Gastroesophageal sphincter (tissue), 4 donors: ENCODE measurements at places on chromosomes 6 and 20. TPM values are rescaled to one million over a fixed set of nuclear protein-coding genes. Genes with fewer than 3 reads are reported as not detected.

Gene IMPG1
- not detected for total RNA-seq

DNA sequence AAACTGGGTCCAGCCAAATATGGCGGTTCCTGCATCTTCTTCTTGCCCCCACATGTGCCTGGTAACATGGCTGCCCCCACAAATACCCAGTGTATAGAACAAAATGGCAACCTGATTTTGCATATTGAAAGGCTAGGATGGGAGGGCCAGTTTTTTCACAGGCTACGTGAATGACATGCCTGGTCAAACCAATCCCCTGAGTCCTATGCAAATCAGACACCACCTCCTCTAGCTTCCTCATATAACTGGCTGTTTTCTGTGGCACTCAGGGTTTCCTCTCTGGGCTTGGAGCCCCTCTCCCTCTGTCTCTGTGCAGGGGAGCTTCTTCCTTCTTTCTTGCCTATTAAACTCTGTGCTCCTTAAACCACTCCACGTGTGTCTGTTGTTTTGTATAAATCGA is 372.1 kb downstream of the KIF16B start:
- no peaks in the 10 kb centered on the region for H3K27me3 ChIP-seq
- no peak overlapping the region for H3K27ac ChIP-seq
- no peaks in the 10 kb centered on the region for H3K4me1 ChIP-seq
- ATAC-seq, result no peak
- H3K36me3 ChIP-seq, result no peaks in the 10 kb centered on the region

GRCh38 chr6:75094614-75095200 is 111.1 kb downstream of the COL12A1 start:
- no peak overlapping the region for H3K4me3 ChIP-seq
- H3K36me3 ChIP-seq, result no peaks in the 10 kb centered on the region
- peak; percentile 73 for ATAC-seq
- H3K4me1 ChIP-seq, result peaks cover 8% of the 10 kb centered on the region

Gene BIRC7
- total RNA-seq, result not detected

DNA sequence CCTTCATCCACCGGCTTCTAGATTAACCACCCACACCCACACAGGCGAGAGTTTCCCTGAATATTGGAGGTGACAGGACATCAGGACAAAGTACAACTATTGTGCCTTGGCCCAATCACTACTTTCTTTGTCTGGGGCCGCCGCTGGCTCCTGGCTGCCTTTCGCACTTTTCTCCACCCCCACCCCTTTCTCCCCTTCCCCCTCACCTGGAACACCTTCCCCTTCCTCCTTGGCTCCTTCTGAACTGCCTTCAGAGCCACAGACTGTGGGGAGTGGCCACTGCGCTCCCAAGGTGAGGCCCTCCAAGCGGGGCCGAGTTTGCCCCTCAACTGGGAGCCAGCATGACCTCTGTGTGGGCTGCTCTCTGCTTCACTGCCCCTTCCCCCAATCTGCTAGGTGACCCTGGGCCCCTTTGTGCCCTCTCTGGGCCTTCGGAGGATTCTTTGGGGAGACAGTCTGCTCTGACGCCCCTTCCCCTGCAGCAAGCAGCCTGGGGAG is 3.0 kb upstream of the VEGFA start:
- no peak overlapping the region for H3K4me3 ChIP-seq
- H3K36me3 ChIP-seq, result no peaks in the 10 kb centered on the region
- H3K4me1 ChIP-seq, result no peaks in the 10 kb centered on the region
- ATAC-seq, result no peak
- H3K27me3 ChIP-seq, result no peaks in the 10 kb centered on the region

GRCh38 chr6:7048894-7049293 is 58.9 kb upstream of the RREB1 start:
- no peak overlapping the region for H3K4me3 ChIP-seq
- peaks cover 28% of the 10 kb centered on the region for H3K4me1 ChIP-seq
- ATAC-seq, result no peak
- no peaks in the 10 kb centered on the region for H3K27me3 ChIP-seq

GRCh38 chr6:160277144-160277543 is 18.5 kb upstream of the SLC22A2 start:
- H3K4me1 ChIP-seq, result peaks cover 6% of the 10 kb centered on the region
- no peaks in the 10 kb centered on the region for H3K36me3 ChIP-seq
- no peaks in the 10 kb centered on the region for H3K27me3 ChIP-seq
- no peak for ATAC-seq
- no peak overlapping the region for H3K4me3 ChIP-seq
- no peak overlapping the region for H3K27ac ChIP-seq

Gene DEFB114
- total RNA-seq, result not detected

DNA sequence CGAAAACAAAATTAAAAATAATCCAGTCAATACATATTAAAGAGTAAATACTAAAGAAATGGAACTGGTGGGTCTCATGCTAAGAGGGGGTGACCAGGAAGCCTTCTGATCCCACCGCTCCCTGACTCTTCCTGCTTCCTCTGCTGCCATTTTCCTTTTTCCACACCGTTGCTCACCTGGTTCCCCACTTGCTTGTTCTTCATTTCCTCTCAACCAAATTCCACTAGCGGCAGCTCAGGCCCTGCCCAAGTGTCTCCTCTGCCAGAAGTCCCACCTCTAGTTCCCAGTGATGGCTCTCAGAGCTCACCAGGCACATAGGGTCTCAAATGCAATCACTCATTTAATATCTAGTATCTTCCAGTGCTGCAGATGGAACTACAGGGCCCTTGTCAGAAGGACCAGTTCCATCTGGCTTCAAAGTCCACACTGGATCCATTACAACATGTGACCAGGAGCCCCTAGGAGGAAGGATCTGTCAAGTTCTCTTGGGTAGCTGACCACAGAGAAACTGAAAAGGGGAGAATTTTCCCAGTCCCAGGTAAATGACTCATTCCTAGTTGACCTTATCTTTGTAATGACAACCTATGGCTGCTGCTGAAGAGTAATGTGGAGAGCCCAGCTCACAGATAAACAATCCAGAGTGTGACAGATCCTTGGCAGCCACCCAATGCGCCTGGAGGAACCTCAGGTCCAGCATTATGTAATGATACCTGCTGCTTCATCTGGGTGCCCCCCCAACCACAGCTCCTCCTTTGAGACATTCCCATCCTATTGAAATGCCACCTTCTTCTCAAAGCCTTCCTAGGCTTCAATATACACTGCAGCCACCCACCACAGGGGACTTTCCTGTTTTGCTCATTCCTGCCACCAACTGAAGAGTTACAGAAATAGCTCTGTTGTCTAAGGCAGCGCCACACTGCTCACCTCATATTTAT is 38.2 kb downstream of the ELMO2 start:
- peaks cover 83% of the 10 kb centered on the region for H3K36me3 ChIP-seq
- ATAC-seq, result no peak
- no peaks in the 10 kb centered on the region for H3K27me3 ChIP-seq
- peak overlapping the region; percentile 26 for H3K27ac ChIP-seq
- H3K4me3 ChIP-seq, result no peak overlapping the region

GRCh38 chr6:5333658-5334057 is 72.3 kb downstream of the FARS2 start:
- no peaks in the 10 kb centered on the region for H3K36me3 ChIP-seq
- ATAC-seq, result peak; percentile 72
- H3K4me1 ChIP-seq, result no peaks in the 10 kb centered on the region
- no peaks in the 10 kb centered on the region for H3K27me3 ChIP-seq
- no peak overlapping the region for H3K4me3 ChIP-seq
- H3K27ac ChIP-seq, result no peak overlapping the region

Gene GDAP1L1
- not detected for total RNA-seq

GRCh38 chr6:166597711-166598440 is 11.4 kb upstream of the RAMACL start:
- H3K27me3 ChIP-seq, result no peaks in the 10 kb centered on the region
- peak overlapping the region; percentile 78 for H3K27ac ChIP-seq
- no peak for ATAC-seq
- peaks cover 17% of the 10 kb centered on the region for H3K4me1 ChIP-seq
- no peak overlapping the region for H3K4me3 ChIP-seq
- no peaks in the 10 kb centered on the region for H3K36me3 ChIP-seq

DNA sequence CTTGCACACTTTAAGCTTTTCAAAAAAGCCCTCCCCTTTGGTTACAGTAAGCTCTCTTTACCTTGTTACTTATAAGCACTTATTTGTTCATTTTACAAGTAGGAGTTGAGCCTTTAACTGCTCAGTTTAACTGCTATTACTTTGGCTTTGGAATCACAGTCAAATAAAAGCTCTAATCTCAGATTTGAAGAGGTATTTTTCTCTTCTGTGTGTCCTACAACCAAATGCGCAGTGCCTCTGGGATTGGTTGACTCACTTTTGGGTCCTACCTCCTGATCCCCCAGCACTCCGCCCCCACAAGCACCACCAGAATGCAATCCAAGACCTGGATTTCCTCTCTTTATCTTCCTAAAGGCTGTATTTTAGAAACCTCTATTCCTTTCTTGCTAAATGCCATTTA is 2.5 kb downstream of the NCOA7 start:
- ATAC-seq, result no peak
- H3K4me1 ChIP-seq, result peaks cover 50% of the 10 kb centered on the region
- H3K27ac ChIP-seq, result peak overlapping the region; percentile 99
- H3K4me3 ChIP-seq, result no peak overlapping the region
- H3K27me3 ChIP-seq, result no peaks in the 10 kb centered on the region

Gene SASH1
- 56.2 TPM for total RNA-seq
